CD4-positive, alpha-beta T cell treated with Interleukin-10 for 1 hour (primary cell): ENCODE measurements at places on chromosomes 7 and 10.

DNA sequence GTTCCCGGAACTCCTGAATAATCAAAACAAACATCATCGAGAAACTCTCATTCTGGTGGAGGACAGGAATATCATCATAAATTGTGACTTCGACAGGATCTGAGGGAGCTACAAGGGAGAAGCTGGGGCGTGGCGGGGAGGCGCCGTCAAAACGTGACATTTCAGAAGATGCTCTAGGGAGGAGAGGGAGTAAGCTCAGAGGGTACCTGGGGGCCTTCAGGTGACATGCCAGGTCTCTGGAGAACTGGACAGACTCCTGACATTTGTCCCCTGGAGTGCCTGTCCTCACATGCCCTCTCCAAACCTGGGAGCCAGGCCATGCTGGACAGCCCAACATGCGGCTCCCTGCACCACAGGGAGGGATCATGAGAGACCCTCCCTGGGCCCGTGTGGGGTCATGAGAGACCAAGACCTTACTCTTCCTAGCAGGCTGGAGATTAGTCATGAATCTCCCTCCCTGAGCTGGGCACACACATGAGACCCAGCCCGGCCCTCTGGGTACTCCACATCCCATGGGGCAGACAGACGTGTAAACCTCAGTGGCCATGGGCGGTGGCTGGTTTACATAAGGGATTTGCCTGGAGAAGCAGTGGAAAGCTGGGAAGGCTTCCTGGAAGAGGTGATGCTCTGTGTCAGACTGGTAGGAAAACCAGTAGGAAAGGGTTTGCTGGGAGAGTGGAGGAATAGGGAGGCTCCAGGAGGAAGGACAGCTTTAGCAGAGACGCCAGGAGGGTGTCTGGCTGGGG, 81.0 kb downstream of the MYL10 start:
- DNase-seq, result no peak

GRCh38 chr7:82477733-82478515, 34.3 kb upstream of the CACNA2D1 start:
- DNase-seq, result no peak

- DNase-seq, result no peak
These were observed 293.5 kb upstream of the GALNT17 start for GRCh38 chr7:70838292-70838907.

DNA sequence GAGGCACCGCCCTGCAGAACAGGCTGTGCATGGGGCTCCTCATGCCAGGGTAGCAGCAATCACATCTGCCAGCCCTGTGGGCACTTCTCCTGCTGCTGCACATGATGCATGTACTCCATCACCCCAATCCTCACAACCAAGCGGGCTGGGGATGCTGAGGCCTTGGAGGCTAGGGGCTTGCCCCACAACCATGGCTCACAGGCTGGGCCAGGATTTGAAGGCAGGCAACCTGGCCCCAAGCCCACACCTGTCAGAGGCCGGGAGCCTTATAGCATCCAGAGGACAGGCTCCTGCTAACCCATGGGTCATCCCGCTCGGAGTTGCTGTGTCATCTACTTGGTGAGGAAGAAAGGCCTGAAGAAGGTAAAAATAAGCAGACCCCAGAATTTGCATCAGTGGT, 2.2 kb downstream of the POLM start:
- DNase-seq, result no peak

GRCh38 chr7:102186306-102186705, 100.4 kb upstream of the SH2B2 start:
- DNase-seq, result no peak

GRCh38 chr10:1324903-1325302, 268.7 kb downstream of the WDR37 start:
- no peak for DNase-seq

- DNase-seq, result no peak
These were observed 51.3 kb upstream of the VOPP1 start for GRCh38 chr7:55623617-55624016.

DNA sequence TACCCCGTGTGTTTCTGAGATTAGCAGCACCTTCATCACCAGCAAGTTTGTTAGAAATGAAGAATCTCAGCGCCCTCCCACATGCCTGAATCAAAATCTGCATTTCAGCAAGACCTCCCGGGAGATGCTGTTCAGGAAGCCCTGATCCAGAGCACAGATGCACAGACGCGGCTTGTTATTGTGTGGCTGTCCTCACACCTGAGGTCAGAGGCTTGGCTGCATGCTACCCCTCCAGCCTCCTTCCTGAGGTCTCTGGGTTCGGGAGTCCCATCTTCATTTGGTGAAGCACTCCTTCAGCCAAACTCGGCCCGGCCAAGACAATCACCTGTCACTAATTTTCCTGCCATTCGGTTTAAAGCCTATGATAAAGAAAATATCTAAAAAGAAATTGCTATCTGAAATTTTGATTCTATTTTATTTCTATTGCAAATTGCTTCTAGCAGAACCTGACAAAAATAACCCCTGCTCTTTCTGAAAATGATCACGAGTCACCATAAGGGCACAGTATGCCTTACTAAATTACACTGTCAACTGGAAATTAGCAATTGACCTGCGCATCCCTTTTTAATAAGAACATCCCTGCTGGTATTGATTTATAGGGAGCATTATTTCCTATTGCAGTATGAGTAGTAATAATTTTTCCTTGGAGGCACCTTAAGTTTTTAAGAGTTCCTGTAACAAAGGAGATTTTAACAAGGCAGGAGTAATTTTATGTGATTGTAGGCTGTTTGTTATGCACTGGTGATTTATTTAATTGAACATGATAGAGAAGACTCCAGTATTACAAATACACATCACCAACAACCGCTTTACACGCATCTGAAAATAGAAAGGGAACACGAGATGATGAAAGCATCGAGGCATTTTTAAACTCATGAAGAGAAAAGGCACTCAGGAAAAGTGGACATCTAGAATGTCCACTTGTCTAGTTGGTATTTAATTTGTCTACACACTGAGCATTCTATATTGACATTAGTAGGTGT, 49.5 kb downstream of the VSTM2A start:
- no peak for DNase-seq

GRCh38 chr7:141151746-141152145, 77.9 kb downstream of the TMEM178B start:
- DNase-seq, result no peak

DNA sequence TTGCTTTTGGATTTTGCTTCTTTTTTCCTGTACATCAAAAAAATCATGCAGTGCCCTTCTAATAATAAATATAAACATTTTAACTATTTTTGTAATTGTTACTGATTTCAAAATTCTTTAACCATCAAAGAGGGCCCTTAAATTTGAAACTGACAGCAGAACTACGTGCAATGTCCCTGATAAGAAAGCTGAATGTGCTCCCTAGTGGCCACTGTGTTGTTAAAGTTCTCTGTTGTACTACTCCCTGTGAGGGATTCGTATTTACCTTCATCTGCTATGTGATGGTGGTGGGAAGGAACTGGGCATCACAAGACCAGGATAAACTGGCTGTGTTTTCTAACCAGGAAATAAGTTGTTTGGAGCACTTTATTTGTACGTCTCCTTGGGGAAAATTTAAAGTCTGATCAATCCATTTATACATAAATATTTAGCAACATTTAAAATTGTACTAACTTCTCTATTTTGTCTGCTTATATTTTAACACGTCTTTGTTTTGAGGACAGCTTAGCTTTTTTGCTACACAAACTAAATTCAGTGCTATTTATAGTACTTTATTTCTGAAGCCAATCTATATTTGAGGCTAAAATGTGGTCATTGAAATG, 322.4 kb downstream of the HGF start:
- no peak for DNase-seq

DNA sequence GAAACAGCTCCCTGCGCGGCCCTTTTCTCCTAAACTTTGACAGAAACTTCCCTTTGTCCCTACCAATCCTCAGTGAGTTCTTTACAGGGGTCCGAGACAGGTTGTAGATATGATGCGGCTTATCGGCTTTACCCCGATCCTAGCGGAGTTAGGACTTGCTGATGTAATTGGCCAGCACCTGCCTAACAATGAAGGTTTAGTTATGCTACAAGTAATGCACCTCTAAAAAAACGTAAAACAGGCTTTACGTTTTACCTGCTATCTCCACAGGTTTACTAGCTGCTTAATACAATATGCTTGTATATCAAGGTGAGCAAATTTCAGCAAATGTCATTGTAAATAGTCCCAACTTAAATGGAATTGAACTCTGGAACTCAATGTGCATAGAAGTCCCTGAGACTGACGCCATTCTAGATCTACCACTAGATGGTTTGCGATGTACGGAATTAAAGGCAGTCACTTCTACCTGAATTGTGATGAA, 697 bp upstream of the SNX13 start:
- DNase-seq, result peak; percentile 29

DNA sequence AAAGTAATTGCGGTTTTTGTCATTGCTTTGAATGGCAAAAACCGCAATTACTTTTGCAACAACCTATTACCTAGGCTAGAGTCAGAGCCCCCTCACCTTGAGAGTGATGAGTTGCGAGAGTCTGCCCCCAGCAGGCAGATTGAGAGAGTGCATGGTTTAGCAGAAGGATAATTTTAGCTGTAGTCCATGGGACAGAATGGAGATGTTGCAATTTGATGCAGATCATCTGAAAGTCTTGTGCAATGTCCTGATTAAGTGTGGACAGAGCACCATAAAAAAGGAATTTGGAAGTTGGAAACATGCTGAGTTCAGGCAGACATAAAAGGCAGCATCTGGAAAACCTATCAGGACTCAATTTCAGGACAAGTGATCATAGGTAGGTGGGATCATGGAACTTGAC, 48.7 kb downstream of the GPR141 start:
- peak; percentile 46 for DNase-seq

- DNase-seq, result no peak
These were observed 9.1 kb upstream of the PRKRIP1 start for GRCh38 chr7:102387064-102387463.

- DNase-seq, result no peak
These were observed 77.0 kb upstream of the GNA12 start for GRCh38 chr7:2920956-2921652.

DNA sequence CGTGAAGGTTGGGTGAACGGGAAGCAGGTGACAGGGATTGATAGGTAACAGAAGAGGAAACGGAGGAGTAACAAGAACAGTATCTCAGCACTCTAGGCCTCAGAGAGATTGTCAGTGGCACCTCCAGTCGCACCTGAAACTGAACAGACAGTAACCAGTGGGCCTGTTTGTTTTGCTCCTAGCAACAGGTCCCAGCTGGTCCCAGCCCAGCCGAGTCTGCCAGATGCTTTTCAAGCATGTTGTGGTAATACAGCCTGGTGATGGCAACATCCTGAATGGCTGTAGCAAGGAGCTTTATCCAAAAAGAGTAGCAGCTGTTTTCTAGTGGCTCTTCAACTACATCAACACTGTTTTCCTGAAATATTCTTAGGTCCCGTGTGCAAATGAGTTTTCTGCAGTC, 4.7 kb downstream of the CACNB2 start:
- no peak for DNase-seq

- no peak for DNase-seq
These were observed 628 bp downstream of the MRPS33 start for GRCh38 chr7:141014125-141014523.

GRCh38 chr7:123440101-123440548, 94.3 kb downstream of the IQUB start:
- no peak for DNase-seq

GRCh38 chr7:47066976-47067614, 514.8 kb downstream of the TNS3 start:
- DNase-seq, result no peak

GRCh38 chr10:30606313-30606712, 23.2 kb downstream of the LYZL2 start:
- DNase-seq, result no peak

DNA sequence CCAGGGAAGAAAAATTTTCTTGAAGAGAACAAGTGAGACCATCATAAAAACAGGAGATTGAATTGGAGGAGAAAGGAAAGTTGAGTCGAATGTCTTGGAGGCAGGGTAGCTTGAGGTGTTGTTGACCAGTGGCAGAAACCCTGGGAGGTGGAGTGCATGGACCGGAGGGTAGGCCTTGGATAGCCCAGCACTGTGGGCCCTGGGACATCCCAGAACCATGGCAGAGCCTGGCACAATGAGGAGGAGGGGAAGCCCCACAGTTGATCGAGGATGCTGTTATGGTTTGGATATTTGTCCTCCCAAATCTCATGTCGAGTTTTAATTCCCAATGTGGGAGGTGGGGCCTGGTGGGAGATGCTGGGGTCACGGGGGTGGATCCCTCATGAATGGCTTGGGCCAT, 157.1 kb downstream of the ITGA8 start:
- DNase-seq, result no peak

- no peak for DNase-seq
These were observed 93.4 kb upstream of the OIT3 start for GRCh38 chr10:72800000-72800740.

DNA sequence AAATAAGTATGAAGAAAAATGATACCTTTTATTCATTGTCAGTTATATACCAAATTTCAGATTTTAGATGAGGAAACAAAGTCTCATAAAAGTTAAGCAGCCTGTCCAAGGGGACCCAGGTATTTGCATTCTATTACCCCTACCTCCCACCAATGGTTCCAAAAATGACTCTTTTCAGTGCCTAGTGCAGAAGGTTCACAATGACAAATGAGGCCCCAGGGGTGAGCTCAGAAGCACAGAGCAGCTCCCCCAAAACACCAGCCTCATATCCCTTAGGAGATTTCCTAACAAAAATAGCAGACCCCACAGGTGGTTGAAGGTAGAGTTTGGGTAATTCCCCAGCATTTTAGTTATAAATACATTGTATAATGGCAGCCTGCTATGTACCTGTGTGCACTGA, 168.6 kb downstream of the REEP3 start:
- no peak for DNase-seq

GRCh38 chr10:23390809-23391208, 46.2 kb upstream of the C10orf67 start:
- no peak for DNase-seq

GRCh38 chr10:52805414-52806285, 33.1 kb upstream of the MBL2 start:
- no peak for DNase-seq

DNA sequence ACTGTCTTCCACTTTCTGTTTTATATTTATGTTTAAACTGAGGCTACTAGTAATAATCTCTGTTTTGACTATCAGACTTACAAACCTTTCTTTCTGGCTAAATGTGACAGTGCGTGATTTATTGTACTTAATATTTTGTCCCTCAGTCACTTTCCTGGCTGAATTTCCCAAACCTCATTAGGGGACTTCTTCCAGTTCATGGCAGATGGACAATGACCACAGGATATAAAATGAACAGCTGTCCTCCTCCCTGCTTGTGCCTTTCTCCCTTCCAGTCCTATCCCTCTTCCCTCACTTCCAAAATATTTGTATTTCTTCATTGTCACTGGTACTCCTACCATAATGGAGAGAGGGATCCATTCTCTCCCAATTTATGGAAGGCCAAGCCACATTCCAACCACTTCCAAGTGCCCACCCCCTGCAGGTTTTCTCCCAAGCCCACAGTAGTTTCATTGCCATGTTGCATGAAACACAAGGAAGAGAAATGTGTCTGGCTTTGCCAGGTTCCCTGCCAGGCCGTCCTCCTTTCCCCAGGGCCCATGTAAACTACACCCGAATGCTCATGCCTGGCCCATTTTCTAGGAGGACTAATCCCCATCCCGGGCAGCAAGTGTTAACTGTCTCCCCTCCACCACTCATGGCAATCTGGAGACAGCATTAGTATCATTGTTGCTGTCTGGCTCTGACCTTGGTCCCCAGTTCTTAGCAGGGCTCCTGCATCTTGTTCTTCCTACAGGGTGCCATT, 269.5 kb upstream of the SLC26A5 start:
- DNase-seq, result no peak
